ENCODE measurements at places on chromosomes 4 and X. TPM values are rescaled to one million over a fixed set of nuclear protein-coding genes. Genes with fewer than 3 reads are reported as not detected.

EIF1AX gene
- total RNA-seq = 126 TPM

GRID2 gene
- not detected for total RNA-seq

SSX4 gene
- total RNA-seq = not detected

GAK gene
- total RNA-seq = 73.5 TPM

ARSJ gene
- total RNA-seq = 7.4 TPM

DNA sequence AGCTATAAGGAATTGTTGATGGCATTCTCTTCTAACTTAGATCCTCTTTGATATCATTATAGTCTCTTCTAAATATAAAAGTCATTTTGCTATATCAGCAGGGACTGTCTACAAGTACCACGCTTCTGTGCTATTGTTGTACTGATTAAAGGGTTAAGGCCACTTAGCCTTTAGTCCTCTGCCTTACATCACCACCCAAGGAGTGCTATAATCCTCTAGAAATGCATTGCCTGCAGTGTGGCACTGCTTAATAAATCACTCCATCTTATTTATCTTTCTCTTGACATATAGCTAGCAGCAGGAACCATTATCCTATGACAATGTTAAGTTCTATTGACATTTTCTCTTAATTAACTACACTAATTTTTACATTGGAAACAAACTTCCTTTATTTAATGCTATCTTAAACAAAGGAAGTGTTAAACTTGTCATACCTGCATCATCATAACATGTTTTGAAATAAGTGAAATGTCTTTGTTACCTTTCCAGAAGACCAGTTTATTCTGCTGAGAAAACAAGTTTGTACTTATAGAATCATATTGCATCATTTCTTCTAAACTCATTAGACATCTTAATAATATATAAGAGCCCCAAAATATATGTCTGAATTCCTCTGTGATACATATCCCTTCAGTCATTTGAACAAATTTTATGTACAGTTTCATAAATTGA, 360.9 kb upstream of the ATOH1 start:
- no peak for DNase-seq

GRCh38 chr4:17120761-17121160, 222.3 kb upstream of the LDB2 start:
- no peak for DNase-seq

- DNase-seq = no peak
These were observed 1433.8 kb upstream of the TENM3 start for GRCh38 chr4:180809439-180809838.

DNA sequence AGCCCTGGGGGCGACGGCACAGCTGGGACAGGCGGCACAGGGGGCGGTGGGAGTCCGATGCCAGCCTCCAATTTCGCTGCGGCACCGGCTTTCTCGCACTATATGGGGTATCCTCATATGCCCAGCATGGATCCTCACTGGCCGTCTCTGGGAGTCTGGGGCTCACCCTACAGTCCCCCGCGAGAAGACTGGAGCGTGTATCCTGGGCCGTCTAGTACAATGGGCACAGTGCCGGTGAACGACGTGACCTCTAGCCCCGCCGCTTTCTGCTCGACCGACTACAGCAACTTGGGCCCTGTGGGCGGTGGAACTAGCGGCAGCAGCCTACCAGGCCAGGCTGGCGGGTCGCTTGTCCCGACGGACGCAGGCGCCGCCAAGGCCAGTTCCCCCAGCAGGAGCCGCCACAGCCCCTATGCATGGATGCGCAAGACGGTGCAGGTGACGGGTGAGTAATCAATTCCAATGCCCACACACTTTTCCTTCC, 500 bp downstream of the CDX4 start:
- DNase-seq = peak; percentile 74

DNA sequence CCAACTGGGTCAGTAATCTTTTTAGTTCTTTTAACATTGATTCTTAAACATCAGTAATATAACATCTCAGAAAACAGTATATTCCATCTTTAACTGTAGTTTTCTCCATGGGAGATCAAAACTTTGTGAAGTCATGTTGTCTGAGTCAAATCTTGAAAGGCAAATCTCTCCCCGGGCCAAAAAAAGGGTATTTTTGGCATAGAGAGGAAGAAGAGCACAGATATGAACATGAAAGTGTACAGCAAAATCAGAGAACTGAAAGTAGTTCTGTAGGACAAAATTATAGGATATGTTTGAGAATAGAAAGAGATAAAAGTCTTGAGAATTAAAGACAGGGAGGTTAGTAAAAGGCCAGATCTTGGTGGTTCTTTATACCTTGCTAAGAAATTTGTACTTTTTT, 176.4 kb upstream of the GYPA start:
- DNase-seq = no peak

GRCh38 chrX:150365990-150366911, 3.1 kb downstream of the MAMLD1 start:
- peak; percentile 83 for DNase-seq

GRCh38 chr4:94221916-94222315, 14.3 kb downstream of the SMARCAD1 start:
- no peak for DNase-seq

DNA sequence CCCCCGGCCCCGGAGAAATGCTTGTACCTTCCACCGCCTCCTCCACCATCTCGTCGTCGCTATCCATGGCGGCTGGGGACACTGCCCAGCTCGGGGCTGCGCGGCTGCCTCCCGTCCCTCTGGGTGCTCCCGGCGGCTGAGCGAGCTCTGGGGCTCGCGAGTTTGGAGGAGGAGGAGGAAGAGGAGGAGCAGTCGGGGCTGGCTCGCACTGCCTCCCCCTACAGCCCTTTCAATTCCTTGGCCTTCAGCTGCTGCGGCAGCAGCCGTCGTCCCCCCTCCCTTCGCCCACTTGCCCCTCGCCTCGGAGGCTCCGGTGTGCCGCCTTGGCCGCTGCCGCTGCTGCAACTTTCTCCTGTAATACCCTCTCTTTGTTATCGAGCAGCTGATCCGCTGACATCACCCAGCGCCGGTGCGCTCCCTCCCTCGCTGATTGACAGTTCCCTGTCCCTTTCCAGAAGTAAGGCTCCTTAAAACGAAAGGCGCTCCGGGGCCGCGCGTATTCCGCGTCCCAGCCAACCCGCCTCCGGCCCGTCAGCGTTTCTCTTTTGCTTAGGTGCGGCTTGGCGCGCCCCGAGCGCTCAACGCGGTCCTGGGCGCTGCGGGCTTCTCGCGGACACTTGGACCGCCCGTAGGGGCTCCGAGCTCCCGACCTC, at the start of gene SETD7:
SETD7 (minus strand) TSS at position 149 of the 653 bp plus-strand sequence; CDS start at position 67, 82 bp downstream.
- peak; percentile 92 for DNase-seq

- no peak for DNase-seq
These were observed 881.8 kb upstream of the PCDH10 start for GRCh38 chr4:132267321-132267720.

- DNase-seq = no peak
These were observed 25.6 kb upstream of the PRDM8 start for GRCh38 chr4:80171656-80172055.

GRCh38 chr4:93779228-93779627, 49.3 kb upstream of the ATOH1 start:
- no peak for DNase-seq

GRCh38 chr4:32135642-32136041, 1415.5 kb downstream of the PCDH7 start:
- no peak for DNase-seq

GRCh38 chr4:120769227-120769626, 153.3 kb downstream of the PRDM5 start:
- no peak for DNase-seq

GRCh38 chr4:24780936-24781495, 14.4 kb upstream of the SOD3 start:
- DNase-seq = no peak

GRCh38 chrX:727738-728621, 97.4 kb downstream of the SHOX start:
- DNase-seq = peak; percentile 31

GRCh38 chrX:40462795-40463194, 118.0 kb upstream of the ATP6AP2 start:
- DNase-seq = no peak

DNA sequence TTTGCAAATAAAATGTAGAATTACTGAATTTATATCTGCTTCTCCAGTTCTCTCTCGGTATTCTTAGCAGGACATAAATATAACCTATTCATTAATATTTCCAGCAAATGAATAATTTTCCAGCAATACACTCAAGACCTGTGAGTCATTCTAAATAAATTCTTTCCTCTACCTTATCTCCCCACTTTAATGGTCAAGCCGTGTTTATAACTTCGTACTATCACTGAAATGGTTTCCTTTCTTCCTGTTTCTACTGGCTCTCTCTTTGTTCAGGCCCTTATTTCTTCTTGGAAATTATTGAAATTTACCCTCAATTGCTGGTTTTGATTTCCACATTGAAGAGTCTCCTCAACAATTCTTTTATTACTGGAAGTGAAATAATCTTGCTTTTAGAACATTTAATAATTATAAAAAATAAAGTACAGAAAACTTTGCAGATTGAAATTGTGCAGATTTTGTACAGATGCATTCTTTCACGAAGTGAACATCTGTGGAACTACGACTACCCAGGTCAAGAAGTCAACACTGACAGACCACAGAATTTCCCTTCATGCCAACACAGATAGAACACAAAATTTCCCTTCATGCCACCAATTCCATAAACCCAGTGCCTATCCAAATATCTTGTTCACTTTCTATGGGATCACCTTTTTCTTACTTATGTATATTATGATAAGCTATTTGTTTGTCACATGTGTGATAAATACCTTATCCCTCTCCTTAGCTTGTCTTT, 205.7 kb downstream of the FAT4 start:
- no peak for DNase-seq

DNA sequence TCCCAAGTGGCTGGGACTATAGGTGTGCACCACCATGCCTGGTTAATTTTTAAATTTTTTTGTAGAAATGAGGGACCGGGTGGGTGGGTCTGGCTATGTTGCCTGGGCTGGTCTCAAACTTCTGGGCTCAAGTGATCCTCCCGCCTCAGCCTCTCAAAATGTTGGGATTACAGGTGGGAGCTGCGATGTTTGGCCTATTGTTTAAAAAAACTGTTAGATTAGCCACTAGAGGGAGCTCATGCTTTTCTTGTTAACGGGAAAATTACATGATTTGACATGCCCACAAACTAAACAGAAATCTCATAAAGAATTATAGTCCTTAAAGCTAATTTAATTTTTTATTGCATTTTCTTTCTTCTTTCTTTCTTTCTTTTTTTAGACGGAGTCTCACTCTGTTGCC, 5.0 kb upstream of the SDAD1 start:
- DNase-seq = no peak

- no peak for DNase-seq
These were observed 24.3 kb downstream of the IRF2 start for GRCh38 chr4:184450045-184450444.

GRCh38 chr4:113707048-113707447, 54.5 kb downstream of the CAMK2D start:
- no peak for DNase-seq

DNA sequence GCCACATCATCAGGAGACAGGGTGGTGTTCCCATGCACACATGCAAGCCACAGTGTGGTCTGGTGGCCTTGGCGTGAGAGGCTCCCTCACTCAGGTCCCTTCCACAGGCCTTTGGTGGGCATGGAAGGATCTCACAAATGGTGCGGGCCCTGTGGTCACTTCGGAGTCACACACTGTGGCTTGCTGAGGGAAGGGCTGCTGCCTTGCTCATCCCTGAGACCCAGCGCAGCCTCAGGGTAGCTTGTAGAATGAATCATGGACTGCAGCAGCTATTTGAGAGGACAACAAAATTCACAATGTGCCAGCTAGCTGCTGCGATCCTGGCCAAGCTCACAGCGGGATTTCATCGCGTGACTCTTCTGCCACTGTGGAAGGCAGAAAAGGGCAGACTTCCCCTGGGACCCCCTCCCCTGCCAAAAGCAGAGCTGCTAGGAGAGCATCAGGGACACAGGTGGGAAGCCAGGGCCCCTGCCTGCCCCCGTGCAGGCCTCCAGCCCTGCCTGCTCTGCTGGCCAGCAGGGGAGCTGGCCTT, 106.4 kb downstream of the ABLIM2 start:
- no peak for DNase-seq

GRCh38 chr4:183532821-183533220, 28.0 kb downstream of the ING2 start:
- DNase-seq = no peak

DNA sequence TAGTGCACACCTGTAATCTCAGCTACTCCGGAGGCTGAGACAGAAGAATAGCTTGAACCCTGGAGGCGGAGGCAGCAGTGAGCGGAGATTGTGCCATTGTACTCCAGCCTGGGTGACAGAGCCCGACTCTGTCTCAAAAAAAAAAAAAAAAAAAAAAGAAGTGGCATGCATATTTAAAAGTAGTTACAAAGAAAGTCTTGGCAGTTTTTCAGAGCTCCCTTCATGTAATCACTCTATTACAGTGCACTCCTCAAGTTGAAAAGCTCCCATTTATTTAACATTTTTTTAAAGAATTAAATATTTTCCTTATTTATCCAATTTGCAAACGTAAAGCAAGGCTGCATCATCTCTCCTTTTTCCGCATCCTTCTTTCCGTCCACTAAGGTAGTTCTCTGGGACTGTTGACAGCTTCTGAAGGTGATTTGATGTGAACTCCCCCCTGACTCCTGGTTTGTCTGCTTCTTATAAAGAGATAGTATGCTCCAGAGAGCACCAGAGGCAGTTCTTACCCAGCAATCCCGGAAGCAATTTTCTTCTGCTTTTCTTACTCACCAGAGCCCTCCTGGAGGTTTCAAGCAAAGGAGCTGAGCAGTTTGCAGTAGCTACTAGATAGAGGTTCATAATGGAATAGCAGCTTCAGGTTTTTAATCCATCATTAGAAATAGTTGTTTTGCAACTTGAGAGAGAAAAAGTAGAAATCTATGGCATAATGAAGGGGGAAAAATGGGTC, 151.0 kb downstream of the PALLD start:
- no peak for DNase-seq

DNA sequence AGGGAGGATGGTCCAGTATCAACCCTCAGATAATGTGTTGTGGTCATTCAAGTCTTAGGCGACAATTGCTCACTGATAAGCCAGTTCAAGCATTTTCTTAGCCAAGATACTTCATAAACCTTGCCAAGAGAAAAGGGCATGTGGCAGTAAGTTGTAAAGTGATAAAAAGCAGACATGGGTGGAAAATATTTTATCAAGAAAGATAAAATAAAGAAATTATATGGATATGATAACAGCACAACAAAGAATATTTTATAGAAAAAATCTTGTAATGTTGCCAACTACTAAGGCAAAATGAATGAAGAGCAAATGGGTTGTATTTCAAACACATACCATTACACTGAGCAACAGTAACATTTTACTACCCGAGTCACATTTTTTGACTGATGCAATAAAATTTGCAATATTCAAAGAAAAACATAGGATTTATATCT, 217.4 kb upstream of the PITX2 start:
- no peak for DNase-seq

DNA sequence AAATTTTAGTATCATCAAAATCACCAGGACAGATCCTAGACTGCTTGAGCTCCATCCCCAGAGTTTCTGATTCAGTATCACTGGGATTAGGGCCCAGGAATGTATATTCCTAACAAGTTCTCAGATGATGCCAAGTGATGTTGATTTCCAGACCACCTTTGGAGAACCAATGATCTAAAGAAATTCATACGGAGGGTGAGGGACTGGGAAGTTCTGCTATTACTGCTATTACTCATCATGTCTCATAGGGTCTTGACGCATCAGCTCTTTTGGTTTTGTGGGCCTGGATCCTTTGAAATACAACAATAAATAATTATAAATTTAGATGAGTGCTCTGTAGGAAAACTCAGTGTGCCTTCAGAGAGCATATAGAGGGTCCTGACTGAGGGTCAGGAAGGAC, 59.8 kb upstream of the LGI2 start:
- no peak for DNase-seq
